ENCODE measurements at places on chromosomes 4 and X.

DNA sequence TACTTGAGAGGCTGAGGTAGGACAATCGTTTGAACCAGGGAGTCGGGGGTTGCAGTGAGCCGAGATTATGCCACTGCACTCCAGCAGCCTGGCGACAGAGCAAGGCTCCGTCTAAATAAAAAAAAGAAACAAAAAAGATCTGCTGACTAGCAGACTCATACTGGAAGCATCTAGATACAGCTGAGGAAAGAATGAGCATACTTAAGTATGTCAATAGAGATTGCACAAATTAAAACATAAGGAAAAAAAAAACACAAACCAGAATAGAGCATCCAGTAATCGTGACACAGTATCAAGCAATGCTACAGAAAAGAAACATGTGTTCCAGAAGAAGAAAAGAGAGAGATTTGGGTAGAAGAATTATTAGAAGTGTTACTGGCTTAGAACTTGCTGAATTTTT lies 105.5 kb upstream of the SPOCK3 start:
- DNase-seq, result no peak

- DNase-seq, result no peak
Measured at GRCh38 chrX:150338615-150339014, 24.5 kb upstream of the MAMLD1 start.

GRCh38 chrX:110920991-110921390 lies 125.4 kb upstream of the CHRDL1 start:
- DNase-seq, result no peak

GRCh38 chrX:8455557-8455956 lies 9.1 kb upstream of the VCX3B start:
- DNase-seq, result no peak

DNA sequence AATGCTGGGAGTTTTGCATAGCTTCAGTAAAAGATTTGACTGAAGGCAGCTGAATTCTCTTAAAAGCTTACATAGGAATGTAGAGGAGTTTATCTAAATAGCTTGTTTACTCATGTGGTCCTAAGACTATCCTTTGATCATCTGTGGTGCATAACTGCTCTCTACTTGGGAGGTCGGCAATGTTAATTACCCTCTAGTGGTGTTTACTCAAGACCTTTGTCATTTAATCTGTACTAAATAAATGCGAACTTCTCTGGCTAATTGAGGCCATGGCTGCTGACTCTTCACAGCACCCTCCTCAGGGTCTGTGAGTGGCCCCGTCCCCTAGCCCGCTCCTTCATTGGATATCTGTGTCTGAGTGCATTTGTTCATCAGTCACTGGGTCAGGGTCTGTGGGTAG lies 13.8 kb upstream of the TMEM33 start:
- no peak for DNase-seq

GRCh38 chrX:53284684-53285447 lies 3.5 kb upstream of the IQSEC2 start:
- peak; percentile 36 for DNase-seq

DNA sequence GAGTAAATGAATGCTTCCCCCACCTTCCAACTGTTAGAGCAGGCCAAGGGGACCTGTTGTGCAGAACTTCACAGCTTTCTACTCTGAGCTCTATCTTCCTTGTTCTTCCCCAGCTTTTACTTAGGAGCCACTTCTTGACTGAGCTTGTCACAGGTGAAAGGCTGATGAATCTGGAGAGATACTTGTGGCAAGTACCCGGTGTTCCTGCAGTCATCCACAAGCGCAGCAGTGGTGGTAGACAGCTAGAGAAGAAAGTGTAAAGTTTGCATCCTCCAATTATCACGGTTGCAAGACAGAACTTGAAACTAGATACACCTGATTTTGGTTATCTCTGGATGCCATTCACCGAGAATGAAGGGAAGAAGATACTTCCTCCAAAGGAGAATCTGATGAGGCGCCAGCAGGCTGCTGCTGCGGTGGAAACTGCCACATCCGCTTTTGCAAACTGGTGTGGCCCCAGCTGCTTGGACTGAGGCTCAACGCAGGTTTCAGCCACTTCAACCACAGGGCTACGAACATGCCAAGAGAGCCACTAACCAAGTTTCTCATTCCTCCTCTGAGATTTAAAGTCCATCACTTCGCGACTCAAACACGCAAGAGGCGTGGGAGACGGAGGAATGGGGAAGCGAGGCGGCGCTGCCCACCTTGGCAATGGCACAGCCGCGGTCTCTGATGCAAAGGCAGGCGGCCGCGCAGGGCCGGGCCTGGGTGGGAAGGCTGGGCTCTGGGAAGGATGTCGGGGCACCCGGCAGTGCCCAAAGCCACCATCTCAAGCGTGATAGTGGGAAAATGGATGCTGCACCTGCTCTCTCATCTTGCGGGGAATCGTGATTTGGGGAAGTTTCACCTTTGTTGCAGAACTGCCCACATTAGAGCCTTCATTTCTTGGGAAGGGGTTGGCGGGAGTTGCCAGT lies 1.3 kb upstream of the FHIP1A start:
- DNase-seq, result no peak

GRCh38 chr4:76748649-76749048 lies 149.3 kb downstream of the SOWAHB start:
- peak; percentile 41 for DNase-seq

Data from IMR-90 (cell line).